A673 (cell line): ENCODE measurements at places on chromosomes 4 and X.

- no peak for DNase-seq
Measured at GRCh38 chr4:47669946-47670345, 167.9 kb downstream of the CORIN start.

DNA sequence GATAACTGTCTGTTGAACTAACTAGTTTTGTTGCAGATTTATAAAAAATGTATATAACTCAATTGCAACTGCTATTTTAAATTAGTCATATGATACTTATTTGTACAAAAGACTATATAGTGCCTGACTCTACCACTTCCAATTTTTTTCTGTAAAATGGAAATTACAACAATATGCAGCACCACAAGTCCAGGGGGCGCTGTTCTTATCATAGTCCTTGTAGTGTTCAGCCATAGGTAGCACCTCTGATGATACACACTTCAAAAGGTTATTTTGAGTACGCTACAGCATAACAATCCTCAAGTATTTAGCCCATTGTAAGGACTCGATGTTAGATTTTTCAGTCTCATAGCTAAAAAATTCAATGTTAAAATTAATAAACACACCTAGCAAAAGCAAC lies 174.9 kb downstream of the CORIN start:
- peak; percentile 48 for DNase-seq

GRCh38 chr4:120062663-120063195 lies 3.9 kb downstream of the MAD2L1 start:
- DNase-seq: no peak

DNA sequence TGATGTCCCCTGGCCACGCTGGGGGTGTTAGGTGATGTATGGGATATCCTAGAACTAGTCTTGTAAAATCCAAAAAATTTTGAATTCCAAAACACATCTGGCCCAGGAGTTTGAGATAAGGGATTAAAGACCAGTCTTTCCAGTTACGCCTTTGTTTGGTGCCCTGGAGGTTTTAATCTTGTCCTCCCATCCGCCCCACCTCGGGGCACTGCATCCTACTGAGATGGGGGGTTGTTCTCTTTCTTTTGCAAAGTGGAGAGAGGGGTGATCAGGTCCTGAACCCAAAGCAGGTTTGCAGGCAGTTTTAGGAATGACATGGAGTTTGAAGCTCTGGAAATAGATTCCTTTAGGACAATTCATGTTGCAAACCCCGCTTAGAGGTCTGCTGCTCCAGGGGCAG lies 1.8 kb downstream of the SUV39H1 start:
- DNase-seq: no peak

- no peak for DNase-seq
Measured at GRCh38 chrX:21657318-21658151, 595 bp downstream of the KLHL34 start.

DNA sequence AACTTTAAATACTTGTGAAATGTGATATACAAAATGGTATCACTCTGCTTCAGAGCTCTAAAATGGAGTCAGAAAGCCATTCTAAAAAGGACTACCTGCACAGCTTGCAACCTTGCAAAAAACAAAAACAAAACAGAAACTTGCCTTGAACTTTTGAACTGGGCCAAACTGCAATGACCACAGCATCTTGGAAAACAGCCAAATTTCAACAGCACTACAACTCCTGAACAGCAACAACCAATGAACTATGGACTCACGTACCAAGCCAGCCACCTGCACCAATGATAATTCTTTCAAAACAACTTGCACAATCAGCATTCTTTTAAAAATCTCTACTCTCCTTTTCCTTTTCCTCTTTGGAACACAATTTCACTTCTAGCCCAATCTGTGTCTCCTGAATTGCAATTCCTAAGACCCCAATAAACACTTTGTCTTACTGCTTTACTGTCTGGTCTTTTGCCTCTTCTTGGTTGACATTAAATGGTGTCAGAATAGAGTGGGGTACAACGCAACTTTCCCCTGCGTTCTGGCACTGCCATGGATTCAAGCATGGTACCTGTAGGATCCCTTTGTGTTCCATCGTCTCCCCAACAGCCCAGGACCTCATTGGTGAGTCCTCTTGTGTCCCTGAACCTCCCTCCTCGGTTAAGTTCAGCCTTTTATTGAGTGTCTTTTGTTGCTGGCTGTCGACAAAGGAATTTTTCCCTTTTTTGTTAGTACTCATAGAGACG lies 35.7 kb upstream of the FMR1 start:
- DNase-seq: no peak

- DNase-seq: no peak
Measured at GRCh38 chr4:149751174-149751573, 64.5 kb downstream of the IQCM start.
